ENCODE measurements at places on chromosomes 16 and 17.

GRCh38 chr17:44878627-44879221 lies 20.5 kb downstream of the EFTUD2 start:
- DNase-seq: no peak

DNA sequence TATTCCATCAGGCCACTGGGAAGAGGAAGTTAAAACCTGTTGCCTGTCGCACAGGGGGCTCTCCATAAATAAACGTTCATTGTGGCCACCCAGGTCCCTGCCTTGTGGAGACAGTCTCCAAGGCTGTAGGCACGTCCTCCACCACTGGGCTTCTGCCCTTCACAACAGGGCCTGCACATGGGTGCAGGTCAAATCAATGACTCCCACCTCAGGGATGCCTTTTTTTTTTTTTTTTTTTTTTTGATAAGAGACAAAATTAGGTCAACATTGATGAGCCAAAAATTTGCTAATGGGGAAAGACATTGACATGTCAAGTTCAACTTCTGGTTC lies 12.6 kb upstream of the SLC12A3 start:
- DNase-seq: no peak

GRCh38 chr16:59611556-59611955 lies 877.4 kb upstream of the GOT2 start:
- no peak for DNase-seq

- DNase-seq: no peak
These were observed 1.6 kb upstream of the SPATA32 start for GRCh38 chr17:45263477-45263860.

- no peak for DNase-seq
These were observed 13.5 kb upstream of the ALOX15B start for GRCh38 chr17:8025176-8025911.

GRCh38 chr16:89341279-89341678 lies 123.8 kb downstream of the ZNF778 start:
- no peak for DNase-seq

DNA sequence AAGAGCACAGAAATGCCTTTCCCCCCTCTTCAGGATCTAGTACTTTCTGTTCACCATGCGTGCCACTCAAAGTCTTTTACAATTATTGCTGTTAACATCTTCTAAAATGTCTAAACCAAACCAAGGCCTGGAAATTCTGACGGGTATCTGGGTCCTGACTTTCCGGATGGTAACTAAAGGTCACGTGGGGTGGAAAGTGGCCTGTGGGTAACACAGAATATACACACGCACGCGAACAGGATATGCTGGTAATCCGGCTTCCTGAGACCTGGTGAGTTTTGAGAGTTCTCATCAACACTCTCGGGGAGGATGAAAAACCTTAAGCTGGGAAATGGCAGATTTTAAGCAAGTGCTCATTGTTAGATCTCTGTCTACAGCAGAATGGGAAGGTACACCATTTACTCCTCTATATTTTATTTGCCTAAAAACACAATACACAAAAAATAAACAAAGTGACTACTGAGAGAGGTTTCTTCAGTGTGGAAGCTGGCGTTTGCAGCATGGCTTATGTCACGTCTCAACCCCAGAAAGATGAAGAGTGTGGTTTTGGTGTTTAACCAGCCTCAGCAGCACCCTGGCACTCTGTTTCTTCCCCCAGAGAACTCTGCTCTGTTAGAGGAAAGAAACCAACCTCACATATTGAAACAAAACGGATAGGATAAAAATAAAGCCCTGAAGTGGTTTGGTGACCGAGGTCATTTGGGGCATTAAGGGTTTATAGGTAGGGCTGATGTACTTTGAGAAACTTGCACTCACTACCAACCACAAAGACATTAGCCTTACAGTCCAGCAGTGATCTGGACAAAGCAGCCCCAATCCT lies 37.3 kb downstream of the SMG6 start:
- DNase-seq: peak; percentile 93

DNA sequence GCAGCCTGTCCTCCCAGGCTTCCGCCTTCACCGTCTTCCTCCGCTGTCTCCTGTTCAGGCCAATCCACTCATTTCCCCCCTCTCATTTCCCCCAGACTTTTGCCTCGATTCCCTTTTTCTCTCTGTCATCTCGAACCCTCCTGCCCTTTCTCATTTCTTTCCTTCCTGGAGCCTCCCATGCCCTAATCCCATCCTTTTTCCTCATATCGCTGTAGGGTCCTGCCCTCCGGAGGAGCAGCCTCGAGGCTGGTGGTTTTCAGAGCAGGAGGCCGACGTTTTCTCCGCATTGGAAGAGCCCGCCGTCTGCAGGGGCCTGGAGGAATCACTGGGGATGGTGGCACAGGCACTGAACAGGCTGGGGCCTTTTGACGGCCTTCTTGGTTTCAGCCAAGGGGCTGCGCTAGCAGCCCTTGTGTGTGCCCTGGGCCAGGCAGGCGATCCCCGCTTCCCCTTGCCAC lies 597 bp downstream of the OVCA2 start:
- no peak for DNase-seq

GRCh38 chr16:80570106-80570478 lies 29.3 kb downstream of the DYNLRB2 start:
- DNase-seq: no peak

GRCh38 chr16:27246439-27246838 lies 22.1 kb downstream of the NSMCE1 start:
- no peak for DNase-seq

DNA sequence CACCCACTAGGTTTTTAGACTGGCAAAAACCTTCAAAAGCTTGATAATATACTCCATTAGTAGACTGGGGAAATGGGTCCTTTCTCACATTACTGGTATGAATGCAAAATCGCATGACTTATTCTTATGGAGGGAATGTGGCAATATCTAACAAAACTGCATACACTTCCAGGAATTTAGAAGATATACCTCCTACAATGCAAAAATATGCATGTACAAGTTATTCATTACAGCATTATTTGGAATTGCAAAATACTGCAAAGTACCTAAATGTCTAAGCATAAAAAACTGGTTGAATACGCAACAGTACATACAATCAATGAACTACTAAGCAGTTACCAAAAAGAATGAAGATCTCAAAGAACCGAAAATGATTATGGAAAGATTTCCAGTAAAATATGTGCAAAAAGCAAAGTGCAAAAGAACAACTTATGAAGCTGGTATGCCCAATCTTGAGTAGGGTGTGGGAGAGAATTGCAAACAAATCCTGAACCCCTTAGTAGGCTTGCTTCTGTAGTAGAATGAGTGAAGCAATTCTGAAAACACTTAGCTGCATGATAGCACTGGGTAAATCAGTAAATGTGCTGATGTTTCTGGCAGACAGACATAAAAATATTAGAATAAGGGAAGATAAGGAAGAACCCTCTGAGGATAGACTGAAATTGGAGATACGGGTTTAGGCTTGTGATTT lies 180.1 kb downstream of the PARN start:
- no peak for DNase-seq

GRCh38 chr16:13510425-13511151 lies 409.4 kb upstream of the ERCC4 start:
- no peak for DNase-seq

Measured in Jurkat, Clone E6-1 (cell line).